ENCODE measurements at places on chromosomes 3 and 15.

DNA sequence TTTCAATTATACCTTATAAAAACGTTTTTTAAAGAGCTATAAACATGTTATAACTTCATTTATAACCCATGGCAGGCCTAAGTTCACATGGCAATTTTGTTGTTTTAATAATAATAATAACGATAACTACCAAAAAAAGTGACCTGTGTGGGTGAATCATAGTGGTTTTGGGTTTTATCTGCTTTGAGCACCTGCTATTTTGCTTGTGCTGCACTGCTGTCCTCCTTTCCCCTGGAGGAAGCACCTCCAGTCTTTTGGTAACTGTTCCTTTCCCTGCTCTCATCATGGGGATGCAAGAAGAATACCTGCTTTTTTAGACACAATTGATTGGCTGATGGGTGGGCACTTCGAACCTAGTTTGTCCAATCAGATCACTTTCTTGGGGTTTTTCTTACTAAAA, 388.0 kb upstream of the TBL1XR1 start:
- no peak overlapping the region for H3K27ac ChIP-seq
- H3K4me1 ChIP-seq, result peaks cover 16% of the 10 kb centered on the region
- H3K4me3 ChIP-seq, result no peak overlapping the region

DNA sequence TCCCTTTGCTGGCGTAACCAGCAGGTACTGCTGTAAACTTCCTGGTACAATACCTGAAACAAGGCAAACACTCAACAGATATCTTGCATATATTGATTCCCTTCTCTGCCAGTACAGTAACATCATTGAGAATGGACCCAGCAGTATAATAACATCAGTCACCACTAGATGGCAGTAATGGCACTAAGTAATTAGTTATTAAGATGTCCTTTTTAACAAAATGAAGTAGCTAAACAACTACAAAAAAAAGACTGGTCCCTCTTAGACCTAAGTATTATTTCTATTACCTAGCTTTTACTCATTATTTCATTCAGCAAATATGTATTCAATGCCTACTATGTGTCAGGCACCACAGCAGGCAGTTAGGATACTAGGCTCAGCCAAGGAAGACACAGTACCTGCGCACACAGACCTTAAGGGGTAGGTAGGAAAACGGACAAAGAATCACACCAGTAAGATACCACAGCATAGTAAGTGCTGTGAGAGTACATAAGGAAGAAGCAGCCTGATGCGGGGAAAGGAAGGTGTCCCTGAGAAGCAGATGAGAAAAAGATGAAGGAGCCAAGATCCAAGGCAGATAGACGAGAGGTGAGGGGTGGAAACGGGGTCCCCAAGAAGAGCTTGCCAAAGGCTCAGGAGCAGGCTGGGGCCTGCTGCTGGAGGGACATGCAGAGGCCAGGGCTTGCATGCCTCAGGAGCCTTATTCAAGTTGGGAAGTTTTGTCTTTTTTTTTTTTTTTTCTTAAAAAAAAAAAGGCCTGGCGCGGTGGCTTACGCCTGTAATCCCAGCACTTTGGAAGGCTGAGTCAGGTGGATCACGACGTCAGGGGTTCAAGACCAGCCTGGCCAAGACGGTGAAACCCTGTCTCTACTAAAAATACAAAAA, 102.7 kb upstream of the CHD2 start:
- peaks cover 2% of the 10 kb centered on the region for H3K27me3 ChIP-seq
- no peak overlapping the region for H3K4me3 ChIP-seq
- H3K27ac ChIP-seq, result peak overlapping the region; percentile 62
- peaks cover 23% of the 10 kb centered on the region for H3K4me1 ChIP-seq
- no peaks in the 10 kb centered on the region for H3K36me3 ChIP-seq

GRCh38 chr3:155282385-155283091, 10.9 kb downstream of the STRIT1 start:
- H3K36me3 ChIP-seq, result no peaks in the 10 kb centered on the region
- H3K4me1 ChIP-seq, result peaks cover 11% of the 10 kb centered on the region
- no peaks in the 10 kb centered on the region for H3K27me3 ChIP-seq
- H3K4me3 ChIP-seq, result no peak overlapping the region

GRCh38 chr15:78301326-78301725, 1.9 kb upstream of the SKIC8 start:
- no peak for DNase-seq
- H3K36me3 ChIP-seq, result 0 out of 2 replicates have a peak, but pooled peaks cover 4% of the 10 kb centered on the region
- peaks cover 61% of the 10 kb centered on the region for H3K4me1 ChIP-seq
- peaks cover 5% of the 10 kb centered on the region for H3K27me3 ChIP-seq
- H3K27ac ChIP-seq, result 0 out of 2 replicates have a peak overlapping the region, but pooled peaks have one; percentile 8

DNA sequence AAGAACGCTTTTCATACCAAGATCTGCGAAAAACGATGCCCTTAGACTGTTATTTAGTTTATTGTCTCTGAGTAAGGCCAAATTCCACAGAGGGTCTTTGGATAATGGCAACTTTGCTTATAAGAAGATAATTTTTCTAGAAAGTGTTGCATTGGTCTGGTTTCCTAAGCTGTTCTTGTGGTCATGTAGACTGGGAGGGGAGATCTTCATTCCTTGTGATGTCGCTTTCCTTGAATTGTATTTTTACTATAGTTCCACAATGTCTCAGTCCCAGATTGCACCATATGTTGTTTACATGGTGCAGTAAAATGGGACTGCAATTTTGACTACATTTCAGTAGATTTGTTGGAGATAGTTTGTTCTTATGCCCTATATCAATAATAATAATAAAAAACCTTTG, 28.8 kb upstream of the ST3GAL6 start:
- no peak for DNase-seq
- peaks cover 16% of the 10 kb centered on the region for H3K4me1 ChIP-seq
- H3K27ac ChIP-seq, result no peak overlapping the region
- H3K27me3 ChIP-seq, result peaks cover 54% of the 10 kb centered on the region
- H3K4me3 ChIP-seq, result peak overlapping the region; percentile 78

DNA sequence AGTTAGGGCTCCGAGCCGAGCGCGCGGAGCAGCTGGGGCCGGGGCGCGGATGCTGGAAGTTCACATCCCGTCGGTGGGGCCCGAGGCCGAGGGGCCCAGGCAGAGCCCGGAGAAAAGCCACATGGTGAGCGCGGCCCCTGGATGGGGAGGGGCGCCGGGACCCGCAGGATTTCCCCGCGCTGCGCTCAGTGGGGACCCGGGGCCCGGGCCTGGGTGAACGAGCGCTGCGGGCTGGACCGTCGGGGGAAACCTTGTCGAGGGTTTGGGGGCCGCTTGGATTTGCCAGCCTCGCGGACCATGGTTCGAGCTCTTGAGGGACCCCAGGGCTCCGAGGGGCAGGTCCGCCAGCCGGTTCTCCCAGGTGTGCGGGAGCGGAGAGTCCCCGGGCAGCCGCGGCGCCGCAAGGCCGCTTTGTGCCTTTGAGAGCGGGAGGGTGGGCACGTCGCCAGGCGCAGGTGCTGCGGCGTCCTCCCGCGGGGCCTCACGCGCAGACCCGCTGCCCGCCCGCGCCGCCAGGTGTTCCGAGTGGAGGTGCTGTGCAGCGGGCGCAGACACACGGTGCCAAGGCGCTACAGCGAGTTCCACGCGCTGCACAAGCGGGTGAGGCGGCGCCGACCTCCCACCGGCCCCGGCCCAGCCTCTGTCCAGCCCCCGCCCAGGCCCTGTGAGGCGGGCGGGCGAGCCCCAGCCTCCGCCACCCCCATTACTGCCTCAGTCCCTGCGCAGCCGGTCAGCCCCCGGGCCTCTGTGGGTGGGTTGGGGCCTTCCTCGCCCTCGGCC, at the start of gene SNX22:
TSS of gene SNX22 (plus strand) at position 5 of the 780 bp plus-strand sequence. CDS start at position 50, 45 bp downstream.
- H3K4me1 ChIP-seq, result peaks cover 14% of the 10 kb centered on the region
- H3K4me3 ChIP-seq, result peak within 1 kb of the TSS; percentile 36
- DNase-seq, result no peak
- peaks cover 9% of the 10 kb centered on the region for H3K36me3 ChIP-seq
- H3K27me3 ChIP-seq, result peaks cover 17% of the 10 kb centered on the region
- H3K27ac ChIP-seq, result no peak within 1 kb of the TSS
